ENCODE measurements at places on chromosomes 5 and 9.

- no peak for DNase-seq
These were observed 452.0 kb upstream of the ZNF608 start for GRCh38 chr5:125198270-125198974.

DNA sequence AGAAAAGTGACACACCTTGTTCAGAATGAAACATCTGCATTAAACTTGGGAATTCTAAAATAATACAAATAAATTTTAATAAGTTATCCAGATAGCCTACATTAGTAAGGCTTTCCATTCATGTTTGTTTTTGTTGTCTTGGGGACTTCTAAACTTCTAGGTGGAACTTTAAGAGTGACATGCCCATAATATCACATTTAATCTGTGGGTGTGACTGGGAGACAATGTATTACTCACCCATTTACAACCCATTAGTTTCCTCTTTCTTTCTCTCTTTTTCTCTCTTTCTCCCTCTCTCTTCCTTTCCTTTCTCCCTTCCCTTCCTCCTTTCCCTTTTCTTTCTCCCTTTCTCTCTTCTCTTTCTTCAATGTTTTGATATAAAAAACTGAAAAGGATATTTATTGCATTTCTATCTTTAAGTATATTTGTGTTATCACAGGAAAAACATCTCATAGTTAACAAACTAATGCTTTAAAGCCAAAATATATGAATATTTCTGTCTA is 12.5 kb upstream of the PTGER4 start:
- no peak for DNase-seq

DNA sequence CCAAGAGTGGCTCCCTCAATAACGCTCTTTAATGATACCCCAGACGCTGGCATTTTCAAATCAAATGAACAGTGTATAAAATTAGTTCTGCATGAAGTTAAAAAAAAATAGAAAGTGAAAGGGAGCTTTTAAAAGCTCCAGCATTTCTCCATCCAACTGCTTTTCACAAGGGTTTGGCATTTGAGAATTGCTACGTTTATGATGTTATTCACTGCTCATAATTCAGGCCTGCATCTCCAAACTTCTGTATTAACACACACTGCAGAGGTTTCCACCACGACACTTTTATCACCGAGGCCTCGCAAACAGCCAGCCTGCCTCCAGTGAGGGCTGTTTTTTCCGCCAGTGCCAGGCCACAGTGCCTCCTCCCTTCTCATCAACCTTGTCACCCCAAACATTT is 205.5 kb upstream of the EFNA5 start:
- DNase-seq, result no peak

DNA sequence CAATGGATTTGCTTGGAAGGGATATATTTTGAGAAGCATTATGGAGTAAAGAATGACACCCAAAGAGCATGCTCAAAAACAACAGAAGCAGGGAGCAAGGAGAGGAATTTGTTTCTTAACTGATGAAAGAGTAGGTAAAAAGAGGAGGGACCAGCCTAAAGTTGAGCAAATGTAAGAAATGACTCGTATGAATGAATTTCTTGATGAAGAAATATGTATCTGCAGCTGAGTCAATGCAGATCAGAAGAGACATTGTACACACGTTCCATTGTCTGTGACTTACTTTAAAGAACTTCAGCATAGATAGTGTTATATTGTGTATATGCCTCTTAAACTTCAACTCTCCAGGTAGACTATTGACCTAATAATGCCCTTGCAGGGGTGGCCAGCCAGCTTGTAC is 112.7 kb upstream of the NREP start:
- no peak for DNase-seq

- no peak for DNase-seq
These were observed 254.2 kb downstream of the DOCK8 start for GRCh38 chr9:468766-469426.

- no peak for DNase-seq
These were observed 209.1 kb downstream of the ADGRV1 start for GRCh38 chr5:90767710-90768109.

- DNase-seq, result no peak
These were observed 101.9 kb downstream of the PDE8B start for GRCh38 chr5:77312413-77312812.

DNA sequence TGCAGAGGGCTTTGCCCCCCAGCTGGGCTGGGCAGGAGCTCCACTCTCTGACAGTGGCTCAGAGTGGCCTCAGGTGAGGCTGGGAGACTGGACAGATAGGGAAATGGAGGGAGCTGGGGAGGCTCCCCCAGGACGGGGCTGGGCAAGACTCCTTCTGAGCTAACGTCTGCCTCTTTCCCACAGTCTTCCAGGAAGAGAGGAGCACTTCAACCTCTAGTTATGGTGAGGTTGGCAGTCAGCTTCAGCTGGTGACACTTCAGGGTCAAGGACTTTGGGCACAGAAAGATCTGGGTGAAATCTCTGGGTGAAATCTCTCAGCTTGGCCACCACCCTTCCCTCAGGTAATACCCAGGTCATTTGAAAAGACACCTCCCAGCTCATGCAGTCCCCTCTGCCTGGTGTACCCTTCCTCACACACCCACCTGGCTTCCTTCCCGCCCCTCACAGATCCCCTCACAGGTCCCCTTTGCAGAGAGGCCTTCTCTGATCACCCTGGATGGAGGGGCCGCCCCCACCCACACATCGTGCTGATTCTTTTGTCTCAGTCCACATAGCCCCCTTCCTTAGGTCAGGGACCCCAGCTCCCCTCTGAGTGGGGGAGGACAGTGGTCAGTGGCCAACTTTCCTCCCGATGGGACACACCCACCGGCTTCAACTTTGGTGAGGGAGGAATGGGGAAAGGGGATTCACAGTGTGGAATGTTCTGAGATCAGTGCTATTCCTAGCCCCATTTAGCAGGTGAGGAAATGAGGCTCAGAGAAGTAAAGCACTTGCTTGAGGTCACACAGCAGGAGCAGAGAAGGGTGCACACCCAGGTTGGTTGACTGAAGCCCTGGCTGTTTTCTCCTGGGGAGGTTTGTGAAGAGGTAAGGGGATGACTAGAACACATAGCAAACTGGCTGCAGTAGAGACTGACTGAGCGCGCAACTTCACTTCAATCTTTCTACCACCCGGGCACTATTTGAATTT is 15.8 kb upstream of the NEURL1B start:
- no peak for DNase-seq

Data from KG1 (cell line).